Colonic mucosa (tissue), 4 donors: ENCODE measurements at places on chromosomes 12 and 14. TPM values are rescaled to one million over a fixed set of nuclear protein-coding genes. Genes with fewer than 3 reads are reported as not detected.

FBXL14 gene
- 37.4 TPM for total RNA-seq

FMNL3 gene
- 5.0 TPM for total RNA-seq

PELI2 gene
- 13.9 TPM for total RNA-seq

P2RX2 gene
- total RNA-seq, result 0.24 TPM

PPM1H gene
- 8.1 TPM for total RNA-seq

TAS2R30 gene
- total RNA-seq, result 2.0 TPM

DNA sequence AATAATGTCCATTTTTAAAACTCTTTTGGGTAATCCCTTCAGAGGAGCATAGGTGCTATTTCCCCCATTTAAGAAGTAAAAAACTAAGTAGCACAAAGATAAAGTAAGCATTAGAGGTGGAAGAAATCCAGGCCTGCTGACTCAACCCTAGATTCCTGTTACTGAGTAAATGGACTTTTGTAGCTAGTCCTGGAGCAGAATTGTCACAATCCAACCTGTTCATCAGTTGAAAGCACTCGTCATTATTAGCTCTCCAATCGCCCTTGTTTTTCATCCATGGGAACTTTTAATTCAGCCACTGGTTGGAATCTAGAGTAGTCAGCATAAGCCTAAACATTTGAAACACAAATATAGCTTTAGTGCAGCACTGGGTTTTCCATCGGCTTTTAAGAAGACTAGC, 139.5 kb upstream of the AMIGO2 start:
- DNase-seq, result no peak

DNA sequence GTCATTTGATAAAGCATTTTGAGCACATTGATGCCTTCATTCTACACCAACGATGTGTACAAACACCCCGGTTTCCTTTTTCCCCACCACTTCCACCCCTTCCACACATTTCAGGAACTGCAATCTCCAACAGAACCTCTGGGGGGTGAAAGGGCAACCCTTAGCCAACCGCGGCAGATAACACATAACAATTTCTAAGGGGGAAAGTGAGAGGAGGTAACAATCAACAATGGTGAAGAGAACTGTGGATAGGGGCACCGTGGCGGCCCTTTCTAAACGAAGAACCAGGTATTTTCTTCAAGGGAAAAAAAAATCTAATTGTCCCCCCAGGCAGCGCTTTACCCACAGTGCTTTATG, 1.1 kb downstream of the KITLG start:
- peak; percentile 78 for DNase-seq

DNA sequence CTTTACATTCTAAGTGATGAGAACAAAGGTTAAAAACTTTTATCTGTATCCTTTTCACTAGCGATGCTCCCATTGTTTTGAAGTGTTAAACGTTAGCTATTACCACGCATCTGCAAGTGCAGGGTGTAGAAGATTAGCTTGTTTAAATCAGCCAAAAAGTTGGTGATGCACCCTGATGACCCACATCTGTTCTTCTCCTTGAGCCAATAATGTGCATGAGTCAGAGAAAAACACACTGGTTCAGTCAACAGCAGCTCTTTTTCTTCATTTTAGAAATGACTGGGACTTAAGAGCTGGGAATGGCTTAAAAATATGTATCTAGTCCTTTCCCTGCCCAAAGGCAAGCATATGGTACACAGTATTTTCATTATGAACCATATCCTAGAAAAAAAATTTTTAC, 323.5 kb upstream of the PDE3A start:
- no peak for DNase-seq

DNA sequence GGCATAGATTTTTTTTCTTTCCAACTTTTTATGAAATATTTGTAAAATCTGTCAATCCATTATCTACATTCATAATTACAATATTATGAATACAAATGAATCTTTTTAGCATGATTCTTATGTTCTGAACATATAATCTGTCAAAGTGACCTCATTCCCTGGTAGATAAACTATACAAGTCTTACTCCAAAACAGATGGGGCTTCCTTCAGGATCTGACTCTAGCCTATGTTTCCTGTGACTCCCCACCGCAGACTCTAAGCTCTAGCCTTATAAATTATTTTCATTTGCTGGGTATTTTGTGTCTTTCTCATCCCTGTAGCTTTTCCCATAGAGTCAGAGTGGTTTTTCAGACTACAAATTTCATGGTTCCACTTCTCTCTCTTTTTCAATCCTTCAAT, 202.1 kb upstream of the KITLG start:
- no peak for DNase-seq

DNA sequence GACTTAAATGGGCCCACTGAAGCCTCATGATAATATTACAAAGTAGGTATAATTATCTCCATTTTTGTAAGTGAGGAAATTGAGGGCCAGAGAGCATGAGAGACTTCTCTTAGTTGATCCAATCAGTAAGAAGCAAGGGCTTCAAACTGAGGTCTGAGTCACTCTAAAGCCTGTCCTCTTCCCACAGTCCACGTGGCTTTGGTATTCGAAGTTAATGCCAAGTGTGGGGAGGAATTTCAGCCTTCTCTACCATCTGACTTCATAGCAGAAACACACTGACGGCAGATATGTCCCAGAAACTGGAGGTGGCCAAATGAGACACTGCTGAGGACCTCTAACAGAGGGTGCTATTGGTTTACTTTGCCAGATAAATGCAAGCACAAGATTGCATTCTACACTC, 114.4 kb upstream of the OVCH1 start:
- no peak for DNase-seq

DNA sequence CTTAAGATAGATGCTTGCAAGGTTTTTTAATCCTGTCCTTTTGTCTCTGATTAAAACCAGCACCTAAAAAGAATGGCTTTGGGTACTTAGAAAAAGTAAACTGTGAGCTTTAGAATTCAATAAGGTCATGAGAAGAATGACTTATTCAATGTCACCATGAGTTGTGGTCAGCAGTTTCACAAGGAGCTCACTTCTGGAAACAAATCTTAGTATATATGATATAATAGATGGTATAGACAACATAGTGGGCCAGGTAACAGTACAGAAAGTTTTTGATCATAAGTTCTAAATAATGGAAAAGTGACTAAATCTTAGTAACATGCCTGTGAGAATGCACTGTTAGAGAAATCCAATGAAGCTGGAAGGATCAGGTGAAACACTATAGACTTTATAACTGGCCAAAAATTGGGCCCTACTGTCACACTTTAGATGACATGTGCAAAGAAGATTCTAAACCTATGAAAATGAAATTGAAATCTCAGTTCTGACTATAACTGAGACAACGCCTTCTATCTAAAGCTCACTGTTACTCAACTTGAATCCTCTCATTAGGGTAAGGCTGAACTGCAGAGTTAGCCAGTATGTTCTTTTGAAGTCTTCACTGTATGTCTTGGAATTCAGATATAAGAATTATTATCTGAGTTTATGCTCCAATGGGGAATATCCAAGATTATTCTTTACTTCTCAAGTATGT, 42.4 kb upstream of the RAD51AP1 start:
- no peak for DNase-seq

GRCh38 chr14:47327336-47327735, 348.1 kb downstream of the MDGA2 start:
- no peak for DNase-seq

DNA sequence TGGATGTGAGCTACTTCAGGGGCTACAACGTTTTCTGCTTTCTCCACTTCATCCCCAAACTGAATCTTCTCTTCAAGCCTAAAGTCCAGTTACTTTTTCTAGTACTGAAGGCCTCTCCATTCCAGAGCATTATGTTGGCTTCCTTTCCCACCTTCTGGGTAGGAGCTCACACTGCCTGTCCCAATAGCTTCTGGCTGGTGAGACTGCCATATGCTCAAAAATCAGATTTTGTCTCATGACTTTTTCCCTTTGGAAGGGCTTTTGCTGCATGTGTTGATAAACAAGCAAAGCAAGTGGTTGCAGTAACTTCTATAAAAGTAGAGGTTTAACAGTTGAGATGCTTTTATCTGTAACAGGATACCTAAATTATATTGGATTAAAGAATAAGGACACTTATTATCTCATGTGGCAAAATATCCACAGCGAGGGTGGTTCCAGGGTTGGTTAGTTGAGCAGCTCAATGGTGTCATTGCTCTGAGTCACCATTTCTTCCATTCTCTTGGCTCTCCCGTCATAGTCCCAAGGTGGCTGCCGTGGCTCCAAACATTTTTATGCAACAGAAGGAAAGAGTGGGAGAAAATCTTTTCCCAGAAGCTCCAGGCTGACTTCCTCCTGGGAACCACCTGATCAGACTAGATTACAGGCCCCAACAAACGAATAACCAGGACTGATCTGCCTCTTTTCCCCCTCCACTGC, 15.1 kb upstream of the PPFIBP1 start:
- no peak for DNase-seq

GRCh38 chr12:89351489-89352241, 636 bp downstream of the DUSP6 start:
- peak; percentile 52 for DNase-seq

GRCh38 chr14:32476532-32476931, 147.4 kb downstream of the AKAP6 start:
- no peak for DNase-seq

DNA sequence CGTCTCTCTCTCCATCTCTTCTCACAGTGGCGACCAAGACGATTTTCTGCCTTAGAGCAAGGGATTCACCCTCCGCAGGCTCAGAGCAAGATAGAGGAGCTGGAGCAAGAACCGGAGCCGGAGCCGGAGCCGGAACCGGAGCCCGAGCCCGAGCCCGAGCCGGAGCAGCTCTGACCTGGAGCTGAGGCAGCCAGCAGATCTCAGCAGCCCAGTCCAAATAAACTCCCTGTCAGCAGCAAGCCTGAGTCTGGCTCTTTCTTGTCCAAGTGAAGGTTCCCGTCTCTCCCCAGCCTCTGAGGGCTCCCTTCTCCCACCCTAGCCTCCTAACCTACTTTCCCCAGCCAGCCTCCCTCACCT, 5.9 kb downstream of the LAG3 start:
- DNase-seq, result peak; percentile 38

- no peak for DNase-seq
Observed at GRCh38 chr12:3389986-3390385, 101.0 kb upstream of the PRMT8 start.

- DNase-seq, result no peak
Observed at GRCh38 chr12:107774349-107775029, at the start of gene ASCL4. TSS of gene ASCL4 (plus strand) at chr12:107774704. CDS start at chr12:107775219, 515 bp downstream.
